Stimulated activated CD4-positive, alpha-beta T cell treated with anti-CD3 and anti-CD28 coated beads, Interleukin-1b, Interleukin-23, amount 100 ng/mL, for 1 hour (primary cell): ENCODE measurements at places on chromosomes 1 and 21.

DNA sequence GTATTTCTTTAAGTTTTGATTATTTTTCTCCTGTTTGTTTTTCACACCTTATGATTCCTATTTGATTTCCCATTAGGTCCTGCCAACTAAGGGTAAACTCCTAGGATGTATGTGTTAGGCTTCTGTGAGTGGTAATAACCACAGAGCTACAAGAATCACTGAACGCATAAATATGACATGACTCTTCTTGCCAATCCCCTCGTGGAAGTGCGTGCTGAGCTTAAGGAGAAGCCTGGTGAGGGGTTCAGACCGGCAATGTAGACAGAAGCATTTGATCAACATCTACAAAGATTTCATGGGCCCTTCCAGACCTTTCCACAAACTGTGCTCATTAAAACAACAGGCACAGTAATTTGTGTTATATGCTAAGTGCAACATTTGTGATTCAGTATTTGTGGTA, 273.8 kb upstream of the SNX7 start:
- DNase-seq: no peak

DNA sequence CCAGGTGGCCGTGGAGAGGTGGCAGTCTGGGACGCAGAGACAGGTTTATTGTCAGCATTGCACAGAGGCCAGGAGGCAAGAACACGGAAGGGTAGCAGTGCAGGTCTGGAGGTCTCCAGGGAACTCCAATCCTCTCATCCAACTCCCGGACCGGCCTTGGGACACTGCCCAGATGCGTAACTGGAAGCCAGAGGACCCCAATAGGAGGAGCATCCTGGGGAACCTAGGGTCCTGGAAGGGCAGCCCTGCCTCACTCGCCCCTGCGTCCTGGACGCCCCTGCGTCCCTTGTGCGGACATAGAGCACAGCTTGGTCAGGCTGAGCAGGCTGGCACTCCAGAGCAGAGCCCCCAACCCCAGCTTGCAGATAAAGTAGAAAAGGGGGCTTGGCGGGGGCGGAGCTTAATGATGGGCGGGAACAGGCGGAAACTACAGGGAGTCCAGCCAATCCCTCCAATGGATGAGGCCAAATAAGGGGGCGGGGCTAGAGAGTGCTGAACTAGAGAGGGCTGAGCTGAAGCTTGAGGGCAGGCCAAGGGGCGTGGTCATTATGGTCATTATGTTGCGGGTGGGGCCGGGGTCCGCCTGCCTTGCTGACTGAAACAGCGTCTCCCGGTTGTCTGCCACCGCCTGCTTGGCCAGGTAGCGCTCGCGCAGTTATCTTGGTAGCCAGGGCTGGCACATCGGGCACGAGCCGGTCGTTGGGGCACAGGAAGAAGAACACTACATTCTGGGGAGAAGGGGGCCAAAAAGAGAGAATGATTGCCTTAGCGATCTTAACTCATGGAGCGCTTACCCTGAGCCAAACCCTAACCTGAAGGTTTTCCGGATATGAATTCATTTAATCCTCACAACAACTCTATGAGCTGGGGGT, 3.7 kb upstream of the ARHGEF19 start:
- no peak for DNase-seq

GRCh38 chr1:155962599-155963211, 15.6 kb downstream of the ARHGEF2 start:
- no peak for DNase-seq

DNA sequence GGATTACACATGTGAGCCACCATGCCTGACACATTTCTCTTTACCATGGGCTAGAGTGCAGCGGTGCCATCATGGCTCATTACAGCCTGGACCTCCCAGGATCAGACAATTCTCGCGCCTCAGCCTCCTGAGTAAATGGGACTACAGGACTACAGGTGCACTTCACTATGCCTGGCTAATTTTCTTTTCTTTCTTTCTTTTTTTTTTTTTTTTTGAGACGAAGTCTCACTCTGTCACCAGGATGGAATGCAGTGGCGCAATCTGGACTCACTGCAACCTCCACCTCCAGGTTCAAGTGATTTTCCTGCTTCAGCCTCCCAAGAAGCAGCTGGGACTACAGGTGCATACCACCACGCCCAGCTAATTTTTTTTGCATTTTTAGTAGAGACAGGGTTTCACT, 14.8 kb upstream of the KIF1B start:
- DNase-seq: no peak

GRCh38 chr1:58585581-58586151, 8.6 kb upstream of the TACSTD2 start:
- DNase-seq: no peak

- no peak for DNase-seq
Measured at GRCh38 chr1:15001317-15001915, 152.1 kb upstream of the TMEM51 start.

DNA sequence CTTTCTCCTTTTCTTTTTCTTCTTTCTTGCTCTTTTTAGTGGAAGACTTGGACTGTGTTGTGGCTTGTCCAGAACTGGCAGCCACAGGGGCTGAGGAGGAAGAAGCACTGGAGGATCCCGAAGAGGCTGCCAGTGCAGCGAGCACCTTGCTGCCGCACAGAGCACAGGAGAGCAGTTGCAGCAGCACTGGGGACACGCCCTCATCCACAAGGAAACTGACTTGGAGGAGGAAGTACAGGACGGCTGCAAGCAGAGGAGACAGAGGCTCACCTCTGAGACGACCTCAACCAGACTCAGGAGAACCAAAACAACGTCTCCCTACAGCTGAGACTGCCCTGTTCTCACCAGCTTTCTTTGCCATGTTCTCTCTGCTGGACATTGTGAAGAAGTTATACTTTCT, 88.9 kb downstream of the UBR4 start:
- no peak for DNase-seq

- DNase-seq: peak; percentile 74
Measured at GRCh38 chr1:109739738-109740614, 862 bp downstream of the GSTM3 start.

DNA sequence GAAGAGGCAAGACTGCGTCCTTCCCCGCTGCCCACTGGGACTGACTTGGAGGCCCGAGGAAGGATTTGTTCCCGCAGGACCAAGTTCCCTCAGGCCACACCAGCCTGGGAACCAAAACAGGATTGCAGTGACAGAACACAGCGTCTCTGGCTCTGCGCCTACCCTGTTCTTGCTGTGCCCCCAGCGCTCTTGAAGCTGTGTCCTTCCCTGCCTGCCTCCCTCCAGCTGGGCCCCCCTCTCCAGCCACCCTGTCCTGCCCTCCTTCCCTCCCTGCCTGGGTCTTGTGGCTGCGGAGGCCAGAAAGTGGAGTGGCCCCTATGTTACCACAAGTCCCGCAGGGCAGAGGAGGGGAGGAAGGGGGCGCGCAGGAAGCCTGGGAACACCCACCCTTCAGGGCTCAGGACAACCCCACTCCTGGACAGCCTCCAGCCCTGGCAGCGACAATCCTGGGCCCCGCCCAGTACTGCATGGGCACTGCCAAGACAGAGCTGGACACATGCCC, 164.9 kb downstream of the DYRK1A start:
- no peak for DNase-seq

DNA sequence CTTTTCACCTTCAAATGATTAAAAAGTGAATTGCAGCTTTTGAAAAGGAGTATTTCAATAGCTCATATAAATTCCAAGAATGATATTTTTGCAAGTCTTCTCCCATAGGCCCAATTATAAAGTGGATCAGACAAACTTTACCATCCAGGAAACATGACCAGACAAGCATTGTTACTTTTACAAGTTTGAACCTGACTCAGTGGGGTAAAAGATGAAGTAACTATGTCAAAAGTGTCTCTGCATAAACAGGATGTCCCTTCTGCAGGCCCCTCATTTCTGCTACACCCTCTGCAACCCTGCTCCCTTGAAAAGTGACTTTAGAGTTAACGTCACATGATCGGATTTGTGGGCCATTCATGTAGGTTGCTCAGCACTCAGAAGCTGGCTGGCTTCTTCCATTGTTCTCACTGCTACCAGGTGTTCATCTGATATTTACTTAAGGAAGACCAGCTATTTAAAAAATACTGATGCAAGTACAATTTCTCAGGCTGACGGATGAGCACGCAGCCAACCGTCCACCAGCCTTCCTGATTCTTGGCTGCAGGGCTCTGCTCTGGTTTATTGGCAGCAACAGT, 32.3 kb downstream of the URB1 start:
- no peak for DNase-seq

DNA sequence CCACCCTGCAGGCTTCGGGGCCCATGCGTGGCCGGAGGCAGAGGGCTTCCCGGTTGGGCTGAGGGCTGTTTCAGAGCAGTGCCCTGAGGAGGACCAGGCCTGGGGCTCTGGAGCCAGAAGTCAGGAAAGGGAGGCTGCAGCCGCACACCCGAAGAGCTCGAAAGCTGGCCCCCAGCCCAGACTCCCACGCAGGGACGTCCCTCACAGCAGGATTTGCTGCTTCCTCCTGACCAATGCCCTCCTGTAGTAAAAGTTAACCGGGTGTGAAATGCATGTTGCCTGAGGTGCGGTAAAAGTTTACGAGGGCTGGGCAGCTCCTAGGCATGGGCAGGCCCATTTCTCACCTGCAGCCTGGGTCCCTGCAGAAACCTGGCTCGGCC, 101.5 kb upstream of the ARHGEF16 start:
- no peak for DNase-seq

- no peak for DNase-seq
Measured at GRCh38 chr1:196960854-196961253, 16.5 kb upstream of the CFHR5 start.
